ENCODE measurements at places on chromosomes 2 and 18.

DNA sequence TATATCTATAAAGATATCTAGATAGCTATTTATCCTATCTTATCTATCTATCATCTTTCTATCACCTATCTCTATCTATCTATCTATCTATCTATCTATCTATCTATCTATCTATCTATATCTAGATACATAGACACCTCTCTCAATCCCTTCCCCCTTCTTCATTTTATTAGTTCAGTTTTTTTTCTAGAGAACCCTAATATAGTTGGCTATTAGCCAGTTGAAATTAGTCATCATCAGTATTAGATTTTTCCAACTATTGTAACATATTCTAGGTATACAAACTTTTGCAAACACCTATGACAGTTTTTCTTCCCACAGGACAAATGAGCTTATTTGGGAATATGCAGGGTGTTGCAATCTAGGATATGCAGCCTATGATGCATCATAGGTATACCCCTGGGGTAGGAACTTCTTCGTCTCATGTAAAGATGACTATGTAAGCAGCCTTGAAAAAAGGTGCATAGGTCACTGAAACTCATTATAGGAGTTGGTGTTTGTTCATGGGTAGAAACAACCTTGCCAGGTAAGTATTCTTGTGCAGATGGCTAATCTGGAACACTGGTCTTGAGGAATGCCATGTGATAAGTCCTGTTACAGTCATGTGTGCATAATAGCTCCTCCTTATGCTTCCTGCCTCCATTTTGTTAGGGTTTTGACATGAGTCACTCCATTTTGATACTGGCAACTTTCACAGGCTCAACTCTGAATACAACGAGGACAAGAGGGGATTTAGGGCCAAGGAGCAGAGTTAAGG lies 160.7 kb upstream of the ZSWIM2 start:
- DNase-seq = no peak

DNA sequence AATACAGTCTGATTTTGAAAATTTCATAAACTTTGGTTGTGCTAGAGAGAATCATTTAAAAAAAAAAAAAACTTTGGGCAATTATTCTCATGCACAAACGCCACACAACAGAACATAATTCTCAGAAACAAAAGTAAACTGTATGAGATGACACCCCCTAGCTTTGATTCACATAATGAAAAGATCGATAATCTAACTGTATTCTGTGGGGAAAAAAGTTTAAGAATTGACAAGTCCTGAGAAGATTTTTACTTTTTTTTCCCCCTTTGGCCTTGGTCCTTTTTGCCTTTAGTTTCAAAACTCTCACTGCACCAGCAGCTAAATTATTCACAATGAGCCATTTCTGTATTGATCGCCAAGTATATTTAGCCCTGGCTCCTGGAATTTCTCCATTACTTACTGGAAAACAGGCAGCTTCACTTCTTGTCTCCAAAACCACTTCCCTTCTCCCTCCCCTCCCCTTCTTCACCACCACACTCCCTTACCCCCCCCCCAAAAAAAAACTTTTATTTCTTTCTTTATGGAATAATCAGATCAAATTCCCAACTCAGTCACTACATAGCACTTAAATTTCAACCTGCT lies 2.0 kb downstream of the IKZF2 start:
- DNase-seq = no peak

GRCh38 chr2:240223631-240224030 lies 83.2 kb upstream of the OTOS start:
- DNase-seq = no peak

DNA sequence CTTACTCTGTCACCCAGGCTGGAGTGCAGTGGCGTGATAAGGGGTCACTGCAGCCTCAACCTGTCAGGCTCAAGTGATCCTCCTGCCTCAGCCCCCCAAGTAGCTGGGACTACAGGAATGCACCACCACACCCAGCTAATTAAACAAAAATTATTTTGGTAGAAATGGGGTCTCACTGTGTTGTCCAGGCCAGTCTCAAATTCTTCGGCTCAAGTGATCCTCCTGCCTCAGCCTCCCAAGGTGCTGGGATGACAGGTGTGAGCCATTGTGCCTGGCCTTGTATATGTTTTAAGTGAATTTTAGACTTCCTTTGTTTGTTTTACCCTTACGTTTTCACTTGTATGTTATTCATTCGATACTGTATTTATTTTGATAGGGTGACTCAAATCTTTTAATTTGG lies 34.7 kb upstream of the ITSN2 start:
- no peak for DNase-seq

DNA sequence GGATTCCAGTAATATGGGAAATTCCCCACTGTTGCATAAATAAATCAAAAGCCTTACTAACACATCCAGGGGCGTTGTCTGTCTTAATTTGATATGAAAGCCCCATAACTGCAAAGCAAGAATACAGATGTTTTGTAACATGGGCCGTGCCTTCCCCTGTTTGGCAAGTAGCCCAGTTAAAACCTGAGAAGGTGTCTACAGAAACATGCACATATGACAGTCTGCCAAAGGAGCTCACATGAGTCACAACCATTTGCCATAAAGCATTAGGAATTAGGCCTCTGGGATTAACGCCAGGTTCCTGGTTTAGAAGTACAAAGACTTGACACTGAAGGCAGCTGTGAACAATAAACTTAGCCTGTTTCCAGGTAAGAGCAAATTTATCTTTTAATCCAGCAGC lies 43.1 kb upstream of the LONRF2 start:
- no peak for DNase-seq

DNA sequence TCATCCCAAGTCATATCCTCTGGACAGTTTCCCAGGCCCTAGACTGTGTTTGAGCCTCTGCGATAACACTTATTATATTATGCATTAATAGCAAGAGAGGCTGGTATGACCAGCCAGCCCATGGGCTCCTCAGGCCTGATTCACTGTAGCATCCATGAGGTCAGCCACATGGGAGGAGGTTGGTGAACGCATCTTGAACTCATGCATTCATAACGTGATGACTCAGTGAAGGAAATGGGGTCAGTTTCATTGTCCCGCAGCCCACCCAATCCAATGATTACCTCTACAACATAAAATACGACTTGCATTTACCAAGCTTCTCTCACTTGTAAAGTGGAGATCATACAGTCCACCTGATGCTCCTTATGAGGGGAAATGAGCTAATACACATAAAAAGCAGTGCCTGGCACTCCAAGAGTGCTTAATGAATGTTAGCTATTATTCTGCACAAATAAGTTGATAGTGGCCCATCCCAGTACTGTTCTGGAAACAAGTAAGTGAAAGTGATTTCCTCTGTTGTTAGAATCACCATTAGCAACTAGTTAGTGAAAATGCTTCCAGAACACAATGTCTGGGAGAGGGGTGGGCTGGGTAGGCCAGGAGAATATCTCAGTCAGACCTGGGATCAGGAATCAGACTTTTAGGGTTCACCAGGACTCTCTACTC lies 46.1 kb upstream of the CELF4 start:
- DNase-seq = no peak

GRCh38 chr18:78979730-78980278 lies at the start of gene SALL3:
Gene SALL3, plus strand, starts transcription at chr18:78979818. Its CDS starts 457 bp downstream, at chr18:78980275.
- DNase-seq = no peak

GRCh38 chr2:8680822-8681760 lies 765 bp upstream of the ID2 start:
- peak; percentile 83 for DNase-seq

DNA sequence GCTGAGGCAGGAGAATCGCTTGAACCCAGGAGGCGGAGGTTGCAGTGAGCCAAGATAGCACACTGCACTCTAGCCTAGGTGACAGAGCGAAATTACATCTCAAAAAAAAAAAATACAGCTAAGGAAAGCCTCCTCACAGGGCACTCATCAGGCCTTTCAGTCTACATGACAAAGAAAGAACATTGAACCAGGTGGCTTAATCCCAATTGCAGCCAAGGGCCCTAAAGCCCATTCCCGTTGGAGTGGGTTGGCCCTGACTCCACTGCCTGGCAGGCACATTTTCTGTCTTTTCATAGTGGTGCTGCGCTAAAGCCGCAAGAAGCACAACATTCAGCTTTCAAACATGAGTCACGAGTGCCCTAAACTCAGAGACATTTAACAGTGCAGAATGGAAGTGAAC lies 372.5 kb downstream of the RNF144A start:
- DNase-seq = no peak

GRCh38 chr18:56952026-56952425 lies 194.9 kb upstream of the BOD1L2 start:
- no peak for DNase-seq

GRCh38 chr2:33859811-33860461 lies 260.8 kb upstream of the FAM98A start:
- no peak for DNase-seq

DNA sequence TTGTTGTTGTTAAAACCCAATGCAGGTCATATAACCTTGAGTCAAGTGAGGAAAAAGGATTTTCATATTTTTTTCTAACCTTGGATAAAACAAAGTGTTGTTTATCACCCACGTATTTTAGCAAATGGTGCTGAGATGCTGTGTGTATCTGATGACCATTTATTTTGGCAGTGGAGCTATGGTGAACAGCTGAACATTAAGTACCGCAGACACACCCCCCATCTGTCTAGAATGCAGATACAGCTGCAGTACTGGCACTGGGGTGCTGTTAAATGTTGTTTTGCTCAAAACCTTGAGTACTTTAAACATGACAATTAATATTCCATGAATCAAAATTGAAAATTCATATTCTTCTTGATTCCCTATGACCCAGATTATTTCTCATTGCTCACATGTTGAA lies 773.3 kb upstream of the SLC39A10 start:
- DNase-seq = no peak

DNA sequence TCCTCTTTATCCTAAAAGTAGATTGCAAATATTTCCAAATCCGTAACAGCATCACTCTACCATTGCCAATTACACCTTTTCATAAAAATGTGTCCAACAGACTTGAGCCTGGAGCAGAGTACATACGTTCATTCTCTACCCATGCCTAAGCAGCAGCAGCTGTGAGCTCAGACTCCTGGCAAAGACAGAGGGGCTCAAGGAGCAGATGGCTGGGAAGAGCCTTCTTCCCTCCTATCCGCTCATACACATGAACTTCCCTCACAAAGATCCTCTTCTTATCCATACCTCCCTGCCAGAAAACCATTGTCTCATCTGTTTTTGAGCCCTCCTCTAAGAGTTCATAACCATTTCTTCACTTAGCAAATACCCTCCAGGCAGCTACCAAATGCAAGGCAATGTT lies 164.3 kb upstream of the ARL4C start:
- no peak for DNase-seq

- DNase-seq = no peak
Observed at GRCh38 chr18:74116633-74117554, 30.7 kb downstream of the FBXO15 start.
